HCT116 (cell line): ENCODE measurements at places on chromosomes 12 and 14. TPM values are rescaled to one million over a fixed set of nuclear protein-coding genes. Genes with fewer than 3 reads are reported as not detected.

Gene PHC1
- 22.8 TPM for total RNA-seq

- no peak for DNase-seq
Observed at GRCh38 chr12:120056739-120057138, 59.8 kb downstream of the RAB35 start.

GRCh38 chr12:114742363-114742762 is 58.4 kb upstream of the TBX3 start:
- DNase-seq = no peak

DNA sequence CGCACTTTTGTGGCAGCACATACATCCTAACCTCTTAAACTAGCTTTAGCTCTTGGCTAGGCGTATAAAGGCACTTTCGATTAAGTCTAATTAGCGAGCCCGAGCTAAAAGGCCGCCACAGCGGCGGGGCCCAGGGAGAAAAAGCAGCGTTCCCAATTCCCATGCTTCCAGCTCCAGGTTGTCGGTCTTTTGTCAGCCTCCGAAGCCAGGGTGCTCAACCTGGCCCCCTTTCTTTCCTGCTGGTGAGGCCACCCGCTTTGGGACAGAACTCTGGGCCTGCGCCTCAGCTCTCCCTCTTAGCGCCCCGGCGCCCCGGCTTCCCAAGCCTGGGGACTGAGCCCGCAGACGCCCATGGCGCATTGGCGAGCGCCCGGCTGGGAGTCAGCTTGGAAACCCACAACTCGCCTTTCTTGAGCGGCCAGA is 33.3 kb upstream of the TBX5 start:
- DNase-seq = no peak

DNA sequence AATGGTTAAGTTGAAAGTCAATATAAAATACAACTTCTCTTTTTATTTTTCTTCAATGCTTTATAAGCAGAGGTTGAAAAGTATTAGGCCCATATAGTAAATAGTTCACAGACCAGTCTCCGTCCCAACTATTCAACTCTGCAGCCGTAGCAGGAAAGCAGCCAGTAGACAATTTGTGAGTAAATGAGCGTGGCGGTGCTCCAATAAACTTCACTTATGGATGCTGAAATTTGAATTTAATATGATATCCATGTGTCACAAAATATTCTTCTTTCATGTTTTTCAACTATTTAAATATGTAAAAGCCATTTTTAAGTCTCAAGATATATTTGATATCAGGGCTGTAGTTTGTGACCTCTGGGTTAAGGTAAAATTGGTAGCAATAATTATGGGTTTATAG is 17.7 kb downstream of the LIN7A start:
- DNase-seq = no peak

- DNase-seq = no peak
Observed at GRCh38 chr12:318759-319515, 56.3 kb upstream of the SLC6A13 start.

Gene LRRK2
- total RNA-seq = 0.20 TPM
